Activated CD4-positive, alpha-beta T cell treated with anti-CD3 and anti-CD28 coated beads for 36 hours (primary cell): ENCODE measurements at places on chromosomes 5 and 9. TPM values are rescaled to one million over a fixed set of nuclear protein-coding genes. Genes with fewer than 3 reads are reported as not detected.

The SH2D3C gene
- 30.3 TPM for total RNA-seq

The PSMB7 gene
- total RNA-seq = 164 TPM

The ARL14EPL gene
- not detected for total RNA-seq

The FRRS1L gene
- not detected for total RNA-seq

The PDLIM7 gene
- 41.9 TPM for total RNA-seq

The PTGR1 gene
- 4.7 TPM for total RNA-seq

The GABRP gene
- total RNA-seq = not detected

The FBXO10 gene
- 2.6 TPM for total RNA-seq

The HIGD2A gene
- total RNA-seq = 140 TPM

The FBP2 gene
- total RNA-seq = not detected

The SHISAL2B gene
- total RNA-seq = not detected

The SREK1 gene
- 61.3 TPM for total RNA-seq

The JAKMIP2 gene
- total RNA-seq = 3.4 TPM

The GGTA1 gene
- total RNA-seq = not detected

The KIF4B gene
- total RNA-seq = 0.05 TPM

The SAXO1 gene
- total RNA-seq = not detected

The DPH7 gene
- total RNA-seq = 23.5 TPM

The HNRNPA0 gene
- total RNA-seq = 18.9 TPM

The HRH2 gene
- total RNA-seq = 12.3 TPM
